ENCODE measurements at places on chromosomes 1 and 21.

DNA sequence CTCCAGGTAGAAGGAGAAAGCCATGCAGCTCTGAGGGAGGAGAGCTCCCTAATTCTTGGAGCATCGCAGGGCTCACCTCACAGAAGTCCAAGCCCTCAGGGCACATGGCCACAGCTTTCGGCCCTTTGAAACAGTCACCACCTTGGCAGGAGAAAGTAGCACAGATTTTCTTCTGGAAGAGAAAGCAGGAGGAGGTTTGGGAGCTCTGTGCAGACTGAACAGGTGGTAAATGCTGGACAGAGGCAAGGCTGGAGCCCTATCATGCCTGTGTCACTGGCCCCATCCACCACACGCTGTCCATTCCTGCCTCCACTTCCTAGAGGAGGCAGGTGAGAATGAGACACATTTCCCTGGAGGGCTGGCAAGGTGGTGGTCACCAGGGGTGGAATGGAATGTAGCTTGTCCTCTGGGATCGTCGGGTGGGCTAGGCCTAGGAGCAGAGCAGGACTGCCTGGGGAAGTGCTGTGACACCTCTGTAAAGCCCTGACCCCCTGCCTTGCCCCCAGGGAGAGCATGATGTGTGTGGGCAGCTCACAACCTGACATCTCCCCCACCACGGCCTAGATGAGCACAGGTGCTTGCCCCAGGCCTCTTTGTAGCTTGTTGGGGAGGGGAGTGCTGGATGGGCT lies 2.8 kb upstream of the INPP5B start:
- peak overlapping the region; percentile 20 for H3K27ac ChIP-seq
- no peaks in the 10 kb centered on the region for H3K27me3 ChIP-seq
- no peak overlapping the region for H3K4me3 ChIP-seq
- no peaks in the 10 kb centered on the region for H3K36me3 ChIP-seq

DNA sequence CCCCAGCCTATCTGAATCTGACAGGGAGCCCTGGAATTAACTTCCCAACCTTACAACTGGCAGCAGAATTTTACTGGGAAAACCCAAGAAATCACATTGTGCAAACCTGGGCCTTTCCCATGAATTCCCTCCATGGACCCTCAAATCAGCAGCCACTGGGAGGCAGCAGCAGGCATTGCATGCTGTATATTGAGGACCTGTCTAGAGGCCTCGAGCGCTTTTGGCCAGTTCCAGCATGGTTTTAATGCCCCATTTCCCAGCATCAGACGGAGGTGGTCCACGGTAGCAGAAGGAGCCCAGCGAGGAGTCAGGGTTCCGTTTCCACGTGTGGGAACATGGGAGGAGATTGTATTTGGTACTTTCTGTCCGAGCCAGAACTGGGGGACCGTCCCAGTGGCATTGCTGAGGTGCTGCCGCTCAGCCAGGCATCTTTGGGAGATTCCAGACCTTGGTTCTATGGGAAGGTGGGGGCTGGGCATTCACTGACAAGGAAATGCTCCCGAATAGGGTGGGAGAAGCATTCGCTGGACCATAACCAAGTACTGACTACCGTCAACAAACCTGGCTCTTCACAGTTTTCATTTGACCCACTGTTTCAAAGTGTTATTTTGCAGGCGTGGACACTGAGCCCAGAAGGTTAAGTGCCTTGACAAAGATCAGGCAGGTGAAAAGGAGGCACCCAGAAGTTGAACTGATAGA lies 15.9 kb downstream of the BMP8A start:
- peaks cover under 1% of the 10 kb centered on the region for H3K36me3 ChIP-seq
- no peak for DNase-seq
- H3K4me3 ChIP-seq, result no peak overlapping the region
- peaks cover 6% of the 10 kb centered on the region for H3K4me1 ChIP-seq

DNA sequence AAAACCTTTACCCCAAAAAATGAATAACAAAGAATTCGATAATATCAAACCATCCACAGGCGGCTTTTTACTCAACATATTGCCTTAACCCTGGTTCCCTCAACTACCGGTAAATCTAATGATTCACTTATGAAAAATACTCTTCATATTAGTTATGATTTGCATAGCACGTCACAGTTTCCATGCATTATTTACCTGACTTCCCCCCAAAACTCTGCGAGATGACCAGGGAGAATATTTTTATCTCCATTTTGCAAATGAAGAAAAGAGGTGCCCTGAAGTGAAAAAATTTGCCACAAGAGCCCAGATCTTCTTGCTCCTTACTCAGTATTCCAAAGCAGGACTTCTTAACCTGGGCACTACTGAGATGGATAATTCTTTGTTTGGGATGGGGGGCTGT lies 2.9 kb downstream of the JAK1 start:
- no peak overlapping the region for H3K27ac ChIP-seq
- H3K27me3 ChIP-seq, result peaks cover 15% of the 10 kb centered on the region
- DNase-seq, result no peak
- no peaks in the 10 kb centered on the region for H3K36me3 ChIP-seq

GRCh38 chr1:207903767-207904166 lies 7.2 kb downstream of the CD34 start:
- no peak overlapping the region for H3K4me3 ChIP-seq
- H3K4me1 ChIP-seq, result no peaks in the 10 kb centered on the region
- H3K27me3 ChIP-seq, result peaks cover 31% of the 10 kb centered on the region
- no peaks in the 10 kb centered on the region for H3K36me3 ChIP-seq
- DNase-seq, result no peak

- peaks cover 8% of the 10 kb centered on the region for H3K27me3 ChIP-seq
- H3K36me3 ChIP-seq, result no peaks in the 10 kb centered on the region
- no peak overlapping the region for H3K27ac ChIP-seq
- H3K4me3 ChIP-seq, result no peak overlapping the region
- DNase-seq, result no peak
Measured at GRCh38 chr1:42153624-42154023, 414 bp downstream of the GUCA2B start.

GRCh38 chr1:56050911-56051310 lies 528.5 kb downstream of the PLPP3 start:
- H3K36me3 ChIP-seq, result no peaks in the 10 kb centered on the region
- DNase-seq, result no peak
- no peak overlapping the region for H3K4me3 ChIP-seq
- peaks cover 2% of the 10 kb centered on the region for H3K4me1 ChIP-seq
- no peak overlapping the region for H3K27ac ChIP-seq
- H3K27me3 ChIP-seq, result peaks cover 4% of the 10 kb centered on the region

- H3K27ac ChIP-seq, result peak overlapping the region; percentile 78
- H3K36me3 ChIP-seq, result peaks cover 2% of the 10 kb centered on the region
- H3K27me3 ChIP-seq, result no peaks in the 10 kb centered on the region
- H3K4me3 ChIP-seq, result peak overlapping the region; percentile 7
- peaks cover 20% of the 10 kb centered on the region for H3K4me1 ChIP-seq
Measured at GRCh38 chr21:43657355-43658087, 1.8 kb downstream of the HSF2BP start.
